ENCODE measurements at places on chromosomes 1 and 21. TPM values are rescaled to one million over a fixed set of nuclear protein-coding genes. Genes with fewer than 3 reads are reported as not detected.

DNA sequence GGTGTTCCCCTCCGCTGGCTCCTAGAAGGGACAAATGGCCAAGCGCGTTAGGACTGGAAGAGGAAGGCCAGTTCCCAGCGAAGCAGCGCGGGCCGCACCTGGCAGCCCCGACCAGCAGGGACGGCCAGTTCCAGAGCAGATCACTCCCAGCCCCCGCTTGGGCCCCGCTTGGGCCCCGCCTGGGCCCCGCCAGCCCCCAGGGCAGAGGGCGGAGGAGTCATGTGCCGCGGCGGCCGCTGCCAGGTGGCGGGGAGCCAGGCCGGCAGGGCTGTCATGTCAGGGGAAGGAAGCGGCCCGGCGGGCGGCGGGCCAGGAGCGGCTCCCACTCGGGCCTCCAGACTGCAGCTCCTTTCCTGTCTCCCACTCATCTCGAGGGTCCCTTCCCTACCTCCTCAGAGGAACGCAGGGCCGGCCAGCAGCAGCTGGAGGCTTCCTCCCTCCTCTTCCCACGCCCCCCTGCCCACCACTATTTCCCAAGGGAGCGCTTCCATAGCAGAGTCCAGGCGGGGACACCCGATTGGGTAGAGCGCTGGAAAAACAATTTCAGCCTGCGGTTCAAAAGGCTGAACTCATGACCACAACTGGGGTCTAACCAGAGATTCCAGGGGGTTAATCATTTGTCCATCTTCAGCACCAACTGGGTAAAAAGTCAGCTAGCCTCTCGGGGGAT is 16.5 kb downstream of the ZNF697 start:
- DNase-seq: no peak
- peaks cover 51% of the 10 kb centered on the region for H3K27me3 ChIP-seq
- H3K27ac ChIP-seq: no peak overlapping the region
- no peaks in the 10 kb centered on the region for H3K4me1 ChIP-seq

- no peaks in the 10 kb centered on the region for H3K4me1 ChIP-seq
- no peak for DNase-seq
- no peaks in the 10 kb centered on the region for H3K27me3 ChIP-seq
- no peak overlapping the region for H3K27ac ChIP-seq
Observed at GRCh38 chr1:183670169-183670568, 17.1 kb upstream of the APOBEC4 start.

DNA sequence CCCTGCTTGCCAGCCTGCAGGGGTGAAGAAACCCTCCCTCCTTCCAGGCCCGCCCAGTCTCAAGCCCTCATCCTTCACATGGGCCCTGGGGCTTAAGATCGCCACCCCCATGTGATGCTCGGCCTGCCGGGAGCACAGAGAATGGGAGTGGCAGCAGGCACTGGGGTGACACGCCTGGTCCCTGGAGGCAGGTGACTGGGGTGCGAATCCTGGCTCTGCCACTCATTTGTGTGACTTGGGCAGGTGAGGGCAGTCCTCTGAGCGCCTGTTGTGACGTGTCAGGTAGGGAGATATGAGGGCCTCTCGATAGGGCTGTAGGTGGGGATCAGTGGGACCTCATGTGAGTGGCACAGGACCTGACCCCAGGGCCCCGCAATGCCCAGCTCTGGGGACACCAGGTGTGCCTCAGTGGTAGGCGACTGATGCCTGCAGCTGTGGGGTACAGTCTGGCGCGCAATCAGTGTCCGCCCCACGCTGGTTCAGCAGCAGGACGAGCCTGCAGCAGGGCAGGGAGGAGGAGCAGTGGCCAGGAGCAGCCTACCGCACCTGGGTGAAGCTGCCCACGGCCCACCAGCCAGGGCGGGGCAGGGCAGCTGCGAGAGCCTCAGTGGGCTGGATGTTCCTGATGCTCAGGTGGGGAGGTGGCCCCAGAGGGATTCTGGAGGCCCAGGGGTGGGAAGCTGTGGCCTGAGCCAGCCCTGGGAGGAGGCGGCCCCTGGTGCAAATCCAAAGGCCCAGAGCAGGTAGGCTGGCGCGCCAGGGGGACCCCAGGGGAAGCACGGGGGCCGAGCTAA is 6.2 kb downstream of the SH2D5 start:
- no peaks in the 10 kb centered on the region for H3K36me3 ChIP-seq
- no peak overlapping the region for H3K4me3 ChIP-seq
- DNase-seq: no peak
- peaks cover 17% of the 10 kb centered on the region for H3K27me3 ChIP-seq

DNA sequence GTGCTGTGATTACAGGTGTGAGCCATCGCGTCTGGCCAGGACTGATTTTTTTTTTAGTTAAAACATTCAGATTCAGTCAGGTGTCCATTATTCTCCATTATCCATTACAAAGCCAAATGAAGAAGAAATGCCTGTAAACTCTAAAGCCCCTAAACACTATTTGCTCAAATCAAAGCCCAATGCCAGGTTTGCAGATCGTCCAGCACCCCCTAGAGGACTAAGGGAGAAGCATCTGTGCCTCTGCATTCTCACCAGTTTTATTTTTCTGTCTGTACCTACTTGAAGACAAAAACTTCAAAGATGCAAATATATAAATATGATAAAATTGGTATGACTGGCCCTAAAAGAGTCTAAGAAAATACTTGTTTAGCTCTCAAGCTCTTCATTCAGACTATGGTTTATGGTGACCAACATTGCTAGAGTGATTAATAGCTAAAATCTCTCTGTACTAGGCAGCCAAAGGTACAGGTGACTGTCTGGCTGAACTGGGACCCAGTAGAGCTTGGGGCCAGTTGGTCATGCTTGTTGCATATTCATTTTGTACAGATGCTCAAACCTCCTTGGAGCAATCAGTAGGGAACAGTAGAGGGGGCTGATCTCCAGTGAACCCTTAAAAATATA is 138.4 kb downstream of the SYT2 start:
- H3K27me3 ChIP-seq: no peaks in the 10 kb centered on the region
- no peak overlapping the region for H3K27ac ChIP-seq
- peak; percentile 32 for DNase-seq

- no peak overlapping the region for H3K27ac ChIP-seq
- no peak overlapping the region for H3K4me3 ChIP-seq
- DNase-seq: no peak
- H3K27me3 ChIP-seq: peaks cover 8% of the 10 kb centered on the region
- no peaks in the 10 kb centered on the region for H3K4me1 ChIP-seq
Observed at GRCh38 chr1:7630378-7630777, 140.7 kb upstream of the VAMP3 start.

GRCh38 chr1:208577381-208577905 is 333.3 kb upstream of the PLXNA2 start:
- no peak for DNase-seq
- H3K27ac ChIP-seq: no peak overlapping the region
- H3K4me3 ChIP-seq: no peak overlapping the region
- no peaks in the 10 kb centered on the region for H3K4me1 ChIP-seq
- H3K36me3 ChIP-seq: no peaks in the 10 kb centered on the region

Gene PAPPA2
- total RNA-seq: 0.27 TPM

Gene MNDA
- total RNA-seq: not detected

Gene KIRREL1
- 0.25 TPM for total RNA-seq

Measured in activated CD4-positive, alpha-beta T cell treated with anti-CD3 and anti-CD28 coated beads for 36 hours (primary cell).